ENCODE measurements at places on chromosomes 12 and 14.
A peak's percentile ranks its signal among the peaks of the same experiment; 100 is the strongest.

DNA sequence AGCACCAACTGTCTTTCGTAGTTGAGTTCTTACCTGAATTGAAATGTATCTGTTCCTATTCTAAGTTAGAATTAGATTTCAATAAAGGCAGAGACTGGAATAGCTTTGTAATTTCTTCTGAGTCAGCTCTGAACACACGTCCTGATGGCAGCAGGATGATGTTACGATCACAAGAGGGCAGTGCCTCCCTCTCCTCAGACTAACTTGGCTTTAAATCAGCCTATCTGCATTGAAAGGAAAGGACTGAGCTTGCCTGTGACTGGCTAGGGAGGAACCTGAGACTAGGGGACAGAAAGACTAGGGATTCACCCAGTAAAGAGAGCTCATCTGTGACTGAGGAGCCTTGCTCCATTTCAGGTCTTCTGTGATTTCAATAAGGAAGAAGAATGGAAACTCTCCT, 323.7 kb upstream of the OR4E1 start:
- DNase-seq = no peak

GRCh38 chr14:100706200-100706599, 20.5 kb upstream of the DLK1 start:
- no peak for DNase-seq

DNA sequence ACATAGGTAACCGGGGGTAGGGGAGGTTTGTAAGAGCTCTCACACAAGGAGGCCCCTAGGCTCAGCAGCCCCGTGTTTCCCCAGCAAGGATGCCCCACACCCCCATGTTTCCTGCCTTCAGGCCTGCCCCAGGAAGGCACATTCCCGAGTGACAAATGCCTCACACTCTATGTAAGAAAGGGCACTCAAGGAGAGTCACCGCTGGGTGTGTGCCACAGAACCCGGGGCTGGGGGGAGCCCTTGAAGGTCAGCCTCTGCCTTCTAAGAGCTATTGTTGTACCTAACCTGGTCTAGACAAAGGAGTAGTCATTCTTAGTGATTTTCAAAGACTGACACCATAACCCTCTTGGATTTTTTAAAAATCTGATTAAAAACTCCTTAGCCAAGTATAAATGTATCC, 333.6 kb downstream of the DPF3 start:
- DNase-seq = peak; percentile 56

DNA sequence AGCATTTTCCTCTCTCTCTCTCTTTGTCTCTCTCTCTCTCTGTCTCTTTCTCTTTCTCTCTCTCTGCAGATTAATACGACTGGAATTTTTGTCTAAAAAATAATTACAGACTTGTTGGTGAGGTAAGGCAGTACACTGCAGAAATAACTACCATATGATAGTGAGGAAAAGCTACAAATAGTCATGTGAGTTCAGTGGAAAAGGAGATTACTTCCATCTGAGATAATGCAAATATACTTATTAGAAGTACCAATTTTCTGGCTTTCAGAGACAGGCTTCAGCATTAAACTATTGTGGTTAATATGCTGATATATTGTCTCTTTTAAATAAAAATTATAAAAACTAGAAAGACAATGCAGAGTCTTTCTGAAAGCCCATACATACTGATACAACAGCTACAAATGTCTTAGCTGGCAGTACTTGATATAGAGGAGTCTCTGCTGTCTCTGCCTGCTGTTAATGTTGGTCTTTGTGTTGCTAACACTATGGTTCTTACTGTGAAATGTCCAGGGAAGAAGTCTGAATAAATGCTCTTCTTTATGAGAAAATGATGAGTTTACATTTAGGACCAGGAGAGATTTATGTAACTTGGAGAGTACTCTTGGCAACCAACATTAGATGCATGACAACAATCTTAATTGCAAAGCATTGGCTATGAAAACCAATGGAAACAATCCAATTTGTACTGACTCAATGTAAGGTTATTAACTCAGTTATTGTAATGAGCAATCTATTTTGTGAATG, 167.0 kb downstream of the LRFN5 start:
- no peak for DNase-seq

DNA sequence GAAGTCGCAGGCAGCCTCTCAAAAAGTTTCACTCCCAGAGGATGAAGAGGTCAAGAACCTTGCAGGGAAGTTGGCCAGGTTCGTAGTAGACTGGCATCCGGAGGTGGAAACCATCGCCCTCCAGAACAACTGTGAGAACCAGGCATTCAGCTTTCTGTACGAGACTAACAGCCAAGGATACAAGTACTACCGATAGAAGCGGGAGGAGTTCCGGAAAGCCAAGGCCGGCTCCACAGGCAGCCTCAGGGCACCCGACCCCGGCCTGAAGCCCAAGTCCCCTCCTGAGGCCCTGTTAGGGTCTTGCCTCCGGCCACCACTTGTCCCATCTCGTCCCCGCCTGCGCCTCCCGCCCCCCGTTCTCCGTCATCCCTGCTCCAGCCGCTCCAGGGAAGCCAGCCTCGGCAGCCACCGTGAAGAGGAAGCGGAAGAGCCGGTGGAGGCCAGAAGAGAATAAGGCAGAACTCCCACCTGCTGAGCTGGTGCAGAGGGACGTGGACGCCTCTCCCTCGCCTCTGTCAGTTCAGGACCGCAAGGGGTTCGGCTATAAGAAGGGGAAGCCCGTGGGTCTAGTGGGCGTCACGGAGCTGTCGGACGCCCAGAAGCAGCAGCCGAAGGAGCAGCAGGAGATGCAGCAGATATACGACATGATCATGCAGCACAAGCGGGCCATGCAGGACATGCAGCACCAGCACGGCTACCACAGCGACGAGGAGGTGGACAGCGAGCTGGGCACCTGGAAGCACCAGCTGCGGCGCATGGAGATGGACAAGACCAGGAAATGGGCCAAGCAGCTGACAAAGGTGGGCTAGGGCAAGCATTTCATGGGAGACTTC, 366.8 kb upstream of the ATXN7L3B start:
- peak; percentile 19 for DNase-seq

All from left ventricle myocardium superior (tissue), 1 donor.